Spinal cord (tissue), 10 donors: ENCODE measurements at places on chromosomes 3 and 15.

DNA sequence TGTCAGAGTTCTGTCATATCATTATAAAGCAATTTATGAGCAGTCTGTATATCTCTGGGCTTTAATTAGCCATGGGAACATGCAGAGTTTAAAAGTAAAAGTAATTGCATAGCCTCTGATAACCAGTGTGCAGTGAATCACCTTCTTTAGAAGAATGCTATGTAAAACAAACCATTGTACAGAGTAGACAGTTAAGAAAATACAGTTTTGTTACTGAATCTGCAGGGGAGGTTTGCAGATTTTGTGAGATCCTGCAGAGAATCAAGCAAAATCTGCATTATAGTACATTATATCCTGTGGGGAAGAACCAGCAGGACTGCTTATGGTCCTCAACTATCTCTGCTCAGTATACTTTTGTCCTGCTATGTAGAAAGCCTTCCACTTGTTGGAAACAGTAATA is 396.2 kb upstream of the NAALADL2 start:
- DNase-seq: no peak

DNA sequence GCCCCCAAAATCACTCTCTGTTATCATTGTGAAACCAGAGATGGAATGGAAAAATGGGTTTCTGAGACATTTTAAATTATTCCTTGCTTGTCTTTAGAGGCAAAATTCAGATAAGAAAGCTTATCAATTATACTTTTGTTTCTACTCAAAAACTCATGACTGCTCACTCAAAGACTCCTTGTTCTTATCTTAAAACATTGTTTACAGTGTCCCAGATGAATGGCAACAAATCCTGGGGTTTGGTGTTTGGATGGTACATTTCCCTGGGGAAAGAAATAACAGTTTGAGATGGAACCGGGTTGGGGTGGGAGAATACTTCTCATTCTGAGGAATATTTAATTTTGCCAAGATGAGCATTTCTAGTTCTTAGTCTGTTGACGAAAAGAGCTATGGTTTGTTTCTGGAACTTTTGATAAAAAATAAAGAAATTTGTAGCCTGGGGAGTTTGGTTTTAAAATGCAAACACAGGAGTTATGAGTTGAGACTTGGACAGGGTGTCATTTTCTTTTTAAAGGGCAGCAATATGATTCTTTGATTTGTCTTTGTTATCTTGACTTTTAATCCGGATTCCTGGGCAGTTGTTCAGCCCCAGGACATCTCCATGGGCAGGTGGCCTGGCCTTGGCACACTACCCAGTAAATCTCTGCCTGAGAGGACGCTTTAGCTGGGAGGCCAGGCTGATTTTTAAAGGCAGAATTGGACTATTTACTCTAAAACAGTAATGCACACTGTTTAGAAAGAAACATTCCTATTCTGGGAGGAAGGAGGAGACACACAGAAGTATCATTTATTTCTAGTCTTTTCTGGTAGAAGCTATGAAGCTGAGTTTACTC is 32.4 kb downstream of the BTD start:
- DNase-seq: no peak

DNA sequence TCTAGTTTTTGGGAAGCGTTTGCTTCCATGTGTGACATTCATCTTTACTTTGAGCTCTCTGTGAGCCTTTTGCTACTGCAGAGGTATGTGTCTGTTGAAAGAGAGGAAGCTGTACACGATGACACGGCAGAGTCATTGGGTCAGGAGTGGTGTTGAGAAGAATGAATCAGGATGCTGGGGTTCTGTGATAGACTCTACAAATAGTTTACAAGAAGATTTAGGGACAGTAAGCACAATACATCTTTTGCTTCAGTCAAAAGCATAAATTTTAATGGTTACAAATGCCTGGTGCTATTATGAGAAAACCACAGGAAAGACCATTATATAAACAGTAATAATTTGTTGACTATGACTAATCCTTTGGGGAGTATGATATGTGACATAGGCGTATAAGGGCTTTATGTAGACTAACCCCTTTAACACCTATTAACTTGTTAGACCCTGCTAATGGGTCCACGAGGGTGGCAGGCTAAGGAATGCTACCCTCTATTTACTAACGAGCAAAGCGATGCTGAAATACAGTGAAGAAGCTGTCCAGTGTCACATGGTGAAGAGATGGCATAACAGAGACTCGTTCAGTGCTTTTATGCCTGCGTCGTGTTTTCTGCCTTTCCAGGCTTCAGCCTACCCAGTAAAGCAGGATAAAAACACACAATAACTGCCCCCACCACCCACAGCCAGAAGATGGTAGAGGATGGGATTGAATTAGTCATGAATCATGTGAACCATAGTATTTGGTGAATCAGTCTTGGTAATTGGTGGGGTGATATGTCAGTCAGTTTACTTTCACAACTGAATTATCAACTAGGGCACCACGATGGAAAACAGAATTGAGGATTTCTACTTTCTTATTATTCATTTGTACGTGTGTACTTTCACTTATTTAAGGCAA is 118.8 kb downstream of the LPP start:
- DNase-seq: no peak

DNA sequence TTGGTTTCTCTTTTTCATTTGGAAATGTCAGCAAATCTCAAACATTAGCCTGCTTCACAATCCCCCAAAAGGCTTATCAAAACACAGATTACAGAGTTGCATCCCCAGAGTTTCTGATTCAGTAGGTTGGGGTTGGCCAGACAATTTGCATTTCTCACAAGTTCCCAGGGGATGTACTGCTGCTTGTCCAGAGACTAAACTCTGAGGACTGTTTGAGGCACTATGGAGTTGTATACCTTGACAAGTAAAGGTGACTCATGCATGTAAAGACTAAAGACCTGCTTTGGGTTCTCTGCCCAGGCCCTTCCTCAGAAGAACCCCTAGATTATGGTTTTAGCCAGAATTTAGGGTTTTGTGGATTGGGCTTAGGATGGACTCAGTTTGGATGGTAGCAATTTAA is 151.1 kb upstream of the ARHGEF26 start:
- DNase-seq: no peak

DNA sequence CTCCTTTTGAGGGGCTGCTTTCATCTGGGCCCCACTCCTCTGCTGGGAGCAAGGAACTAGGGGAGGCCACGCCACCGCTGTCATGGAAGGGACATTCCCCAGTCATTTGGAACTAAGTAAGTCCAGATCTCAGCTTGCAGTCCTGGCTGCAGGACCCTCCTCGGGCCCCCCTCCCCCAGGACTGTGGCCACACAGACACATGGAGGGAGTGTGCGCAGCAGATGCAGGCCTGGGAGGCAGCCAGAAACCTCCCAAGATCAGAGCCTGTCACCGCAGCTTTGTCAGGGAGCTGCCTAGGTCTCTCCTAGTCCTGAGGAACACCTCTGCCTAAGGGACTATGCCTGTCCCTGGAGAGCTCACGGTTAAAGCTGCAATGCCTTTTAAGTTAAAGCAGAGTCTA is 7.3 kb upstream of the SEMA3F start:
- DNase-seq: no peak

- no peak for DNase-seq
Observed at GRCh38 chr3:50609071-50609762, 2.4 kb downstream of the CISH start.

DNA sequence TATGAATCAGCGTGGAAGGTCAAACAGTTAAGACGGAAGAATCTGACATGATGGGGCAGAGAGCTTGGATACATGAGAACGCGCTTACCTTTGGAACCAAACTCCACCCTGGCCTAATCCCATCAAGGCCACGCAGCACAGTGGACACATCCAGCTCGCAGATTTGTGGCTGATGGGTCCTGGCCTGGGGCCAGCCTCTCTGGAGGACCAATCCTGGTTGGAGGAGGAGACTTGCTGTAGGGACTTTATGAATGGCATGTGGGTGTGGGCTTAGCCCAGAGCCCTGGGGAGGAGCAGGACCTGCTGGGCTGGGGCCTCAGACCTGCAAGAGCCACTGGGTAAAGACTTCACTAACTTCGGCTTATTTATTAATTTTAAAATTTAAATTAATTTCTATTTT is 73.4 kb upstream of the ANKRD34C start:
- no peak for DNase-seq
